Activated naive CD4-positive, alpha-beta T cell treated with anti-CD3 and anti-CD28 coated beads, Interleukin-2, amount 50 U/mL, for 16 hours (primary cell): ENCODE measurements at places on chromosomes 1 and 21.

DNA sequence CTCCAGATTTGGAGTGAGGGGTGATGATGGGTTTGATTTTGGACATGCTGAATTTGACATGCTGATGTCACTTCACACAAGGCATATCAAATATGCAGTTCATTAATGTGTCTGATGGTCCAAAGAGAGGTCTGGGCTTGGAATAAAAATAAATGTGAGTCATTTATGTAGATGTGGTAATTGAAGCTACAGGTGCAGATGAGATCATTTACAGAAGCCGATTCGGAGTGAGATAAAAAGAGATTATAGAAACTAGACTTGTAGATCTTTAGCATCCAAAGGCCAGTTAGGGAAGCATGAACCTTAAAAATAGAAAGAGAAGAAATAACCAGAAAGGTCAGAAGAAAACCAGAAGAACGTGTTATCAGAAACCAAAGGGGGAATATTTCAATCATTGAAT is 350.9 kb upstream of the ZP4 start:
- no peak for DNase-seq

- DNase-seq = no peak
These were observed 186.7 kb downstream of the HFM1 start for GRCh38 chr1:91217911-91218310.

- DNase-seq = no peak
These were observed 46.6 kb downstream of the RGS7 start for GRCh38 chr1:241310451-241310850.

DNA sequence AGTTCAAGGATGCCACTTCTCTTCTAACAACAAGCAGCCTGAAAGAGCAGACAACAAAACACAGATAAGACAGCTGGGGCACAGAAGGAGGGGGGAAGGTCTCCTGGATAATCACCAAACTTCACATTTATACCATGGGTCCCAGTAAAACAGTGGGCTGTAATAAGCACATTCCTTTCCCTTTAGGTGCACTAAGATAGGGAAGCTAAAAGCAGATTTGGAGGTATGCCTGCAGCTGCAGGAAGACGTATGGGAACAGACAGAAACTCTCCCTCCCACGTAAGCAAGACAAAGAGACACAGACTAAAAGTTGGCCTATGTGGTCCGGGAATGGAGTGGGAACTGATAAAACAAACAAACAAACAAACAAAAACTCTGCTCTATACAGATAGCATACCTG is 612.1 kb downstream of the MRPL39 start:
- DNase-seq = no peak

DNA sequence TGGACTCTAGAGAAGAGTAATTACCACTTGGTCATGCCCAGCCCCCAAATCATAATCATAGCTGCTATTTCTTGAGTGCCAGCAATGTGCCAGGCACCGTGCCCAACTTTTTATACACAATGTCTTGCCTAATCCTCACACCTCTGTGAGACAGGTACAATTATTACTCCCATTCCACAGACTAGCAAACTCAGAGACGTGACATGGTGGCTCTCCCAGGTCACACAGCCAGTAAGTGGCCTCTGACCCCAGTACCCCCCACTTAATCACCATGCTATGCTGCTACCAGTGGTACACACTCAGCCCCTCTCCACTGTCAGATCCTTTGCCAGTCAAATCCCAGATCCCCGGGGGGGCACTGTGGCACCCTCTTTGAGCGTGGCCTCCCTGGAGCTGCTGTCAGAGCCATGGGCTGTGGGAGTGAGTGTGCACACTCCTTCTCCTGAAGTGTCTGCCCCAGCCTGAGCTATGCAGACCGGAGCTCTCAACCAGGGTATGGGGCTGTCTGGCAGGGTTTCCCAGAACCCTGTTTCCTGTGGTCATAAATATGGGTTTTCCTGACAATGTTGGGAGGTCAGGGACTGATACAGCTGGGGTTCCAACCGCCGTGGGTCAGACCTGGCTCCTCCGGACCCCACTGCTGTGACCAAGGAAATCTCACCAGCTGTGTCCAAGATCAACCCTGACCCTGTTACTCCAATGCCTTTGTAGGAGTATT is 51.8 kb downstream of the LACTBL1 start:
- no peak for DNase-seq

DNA sequence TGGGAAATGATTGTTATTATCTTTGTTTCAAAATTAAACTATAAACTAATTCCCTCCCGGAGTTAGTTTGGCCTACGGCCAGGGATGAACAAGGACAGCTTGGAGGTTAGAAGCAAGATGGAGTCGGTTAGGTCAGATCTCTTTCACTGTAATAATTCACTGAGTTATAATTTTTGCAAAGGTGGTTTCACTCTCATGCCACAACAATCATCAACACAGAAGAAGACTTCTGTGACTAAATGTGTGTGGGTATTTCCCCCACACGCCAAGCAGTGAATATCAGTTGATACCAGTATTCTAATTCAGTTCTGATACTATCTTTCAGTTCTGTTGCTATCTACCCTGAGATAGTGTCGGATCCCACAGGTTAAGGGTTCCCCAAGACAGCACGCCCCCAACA is 215.1 kb downstream of the S1PR1 start:
- peak; percentile 27 for DNase-seq

DNA sequence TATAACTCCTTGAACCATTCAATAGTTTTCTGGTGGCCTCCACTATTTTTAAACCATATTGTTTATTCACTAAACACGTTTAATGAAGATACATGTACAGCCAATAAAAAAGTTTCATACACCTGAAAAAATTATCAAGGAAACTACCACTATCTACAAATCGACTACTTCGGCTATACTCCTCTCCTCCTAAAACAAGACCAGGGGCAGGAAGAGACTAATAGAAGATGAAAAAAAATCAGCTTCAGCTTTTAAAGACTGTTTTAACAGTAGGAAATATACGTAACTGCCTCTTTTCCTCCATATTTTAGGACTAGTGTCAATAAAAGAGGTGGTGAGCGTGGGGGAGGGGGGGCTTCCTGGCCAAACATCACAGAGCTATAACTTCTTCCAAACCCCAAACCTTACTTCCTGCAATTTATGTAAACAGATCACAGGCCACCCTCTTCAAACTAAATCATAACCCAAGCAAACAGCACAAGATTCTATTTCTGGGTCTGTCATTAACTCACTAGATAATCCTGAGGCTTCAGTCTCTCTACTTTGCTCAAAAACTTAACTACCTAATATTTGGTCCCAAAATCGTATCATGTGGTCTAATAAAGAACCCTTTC is 15.1 kb downstream of the FOXJ3 start:
- DNase-seq = no peak

DNA sequence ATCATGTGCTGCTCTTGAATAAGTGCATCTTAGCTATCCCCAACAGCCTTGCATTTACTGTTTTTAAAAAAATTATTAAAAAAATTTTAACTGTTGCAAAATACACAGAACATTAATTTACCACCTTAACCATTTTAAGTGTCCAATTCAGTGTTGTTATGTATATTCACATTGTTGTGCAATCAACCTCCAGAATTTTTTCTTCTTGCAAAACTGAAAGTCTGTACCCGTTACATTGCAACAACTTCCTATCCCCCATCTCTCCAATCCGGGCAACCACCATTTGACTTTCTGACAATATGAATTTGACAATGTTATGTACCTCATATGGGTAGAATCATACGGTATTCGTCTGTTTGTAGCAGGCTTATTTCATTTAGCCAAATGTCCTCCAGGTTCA is 83.1 kb downstream of the FMN2 start:
- no peak for DNase-seq

- no peak for DNase-seq
These were observed 67.5 kb upstream of the CD34 start for GRCh38 chr1:207978441-207978840.

DNA sequence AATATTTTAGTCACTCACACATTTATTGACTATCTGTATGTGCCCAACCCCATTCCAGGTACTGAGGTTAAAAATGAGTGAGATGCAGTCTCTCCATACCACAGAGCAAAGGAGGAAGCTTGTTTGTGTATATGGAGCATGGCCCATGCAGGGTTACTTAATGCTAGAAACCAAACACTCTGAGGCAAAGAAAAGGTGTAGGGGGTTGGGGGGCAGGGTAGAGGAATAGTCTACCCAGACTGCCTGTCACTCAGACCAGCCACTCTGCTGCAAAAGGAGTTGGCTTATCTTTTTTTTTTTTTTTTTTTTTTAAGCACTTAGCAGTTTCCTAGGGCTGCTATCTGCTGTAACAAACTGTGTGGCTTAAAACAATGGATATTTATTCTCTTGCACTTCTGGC is 19.8 kb downstream of the PGM1 start:
- DNase-seq = no peak

GRCh38 chr1:221875004-221875330 is 133.1 kb upstream of the DUSP10 start:
- no peak for DNase-seq

DNA sequence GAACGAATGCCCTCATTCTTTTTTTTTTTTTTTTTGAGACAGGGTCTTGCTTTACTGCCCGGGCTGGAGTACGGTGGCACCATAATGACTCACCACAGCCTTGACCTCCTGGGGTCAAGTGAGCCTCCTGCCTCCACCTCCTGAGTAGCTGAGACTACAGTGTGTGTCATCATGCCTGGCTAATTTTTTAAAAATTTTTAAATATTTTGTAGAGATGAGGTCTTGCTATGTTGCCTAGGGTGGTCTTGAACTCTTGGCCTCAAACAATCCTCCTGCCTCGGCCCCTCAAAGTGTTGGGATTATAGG is 69.4 kb downstream of the ALG14 start:
- DNase-seq = no peak

- DNase-seq = no peak
These were observed 64.3 kb downstream of the NIBAN1 start for GRCh38 chr1:184910005-184910404.

- no peak for DNase-seq
These were observed 75.9 kb upstream of the ETS2 start for GRCh38 chr21:38729754-38730379.

DNA sequence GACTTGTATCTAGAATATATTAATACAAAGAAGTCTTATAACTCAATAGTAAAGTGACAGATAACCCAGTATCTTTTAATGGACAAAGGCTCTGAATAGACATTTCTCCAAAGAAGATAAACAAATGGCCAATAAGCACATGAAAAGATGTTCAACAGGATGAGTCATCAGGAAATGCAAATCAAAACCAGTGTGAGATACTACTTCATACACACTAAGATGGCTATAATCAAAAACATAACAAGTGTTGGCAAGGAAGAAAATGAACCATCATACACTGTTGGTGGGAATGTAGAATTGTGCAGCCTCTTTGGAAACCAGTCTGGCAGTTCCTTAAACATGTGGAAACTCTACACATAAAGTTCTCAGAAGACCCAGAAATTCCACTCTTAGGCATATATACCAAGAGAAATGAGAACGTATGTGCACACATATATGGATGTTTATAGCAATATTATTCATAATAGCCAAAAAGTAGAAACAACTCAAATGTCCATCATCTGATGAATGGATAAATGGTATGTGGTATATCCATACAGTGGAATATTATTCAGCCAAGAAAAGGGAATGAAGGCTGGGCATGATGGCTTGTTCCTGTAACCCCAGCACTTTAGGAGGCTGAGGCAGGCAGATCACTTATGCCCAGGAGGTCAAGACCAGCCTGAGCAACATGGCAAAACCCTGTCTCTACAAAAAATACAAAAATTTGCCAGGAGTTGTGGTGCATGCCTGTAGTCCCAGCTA is 9.9 kb upstream of the MPL start:
- no peak for DNase-seq

GRCh38 chr1:151035167-151035566 is 1.2 kb upstream of the BNIPL start:
- no peak for DNase-seq

- no peak for DNase-seq
These were observed 429.8 kb upstream of the VAMP3 start for GRCh38 chr1:7341145-7341905.

DNA sequence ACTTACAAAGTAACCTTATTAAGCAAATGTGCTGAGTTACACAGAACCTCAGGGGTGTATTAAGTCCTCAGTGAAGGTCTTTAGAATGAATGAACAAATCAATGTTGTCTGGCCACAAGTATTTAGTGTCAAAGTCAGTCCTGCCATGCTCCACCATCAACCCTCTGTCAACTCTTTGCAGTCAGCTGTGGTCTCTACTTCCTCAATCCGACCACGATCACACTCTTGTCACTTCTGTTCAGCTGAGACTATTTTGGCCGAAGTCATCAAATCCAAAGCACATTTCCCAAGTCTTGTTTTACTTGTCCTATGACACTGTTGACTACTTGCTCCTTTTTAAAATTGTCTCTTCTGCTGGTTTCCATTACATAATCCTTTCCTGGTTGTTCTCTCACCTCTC is 173.5 kb downstream of the ST6GALNAC5 start:
- DNase-seq = no peak

- DNase-seq = no peak
These were observed 79.3 kb downstream of the LHX4 start for GRCh38 chr1:180309338-180309737.

DNA sequence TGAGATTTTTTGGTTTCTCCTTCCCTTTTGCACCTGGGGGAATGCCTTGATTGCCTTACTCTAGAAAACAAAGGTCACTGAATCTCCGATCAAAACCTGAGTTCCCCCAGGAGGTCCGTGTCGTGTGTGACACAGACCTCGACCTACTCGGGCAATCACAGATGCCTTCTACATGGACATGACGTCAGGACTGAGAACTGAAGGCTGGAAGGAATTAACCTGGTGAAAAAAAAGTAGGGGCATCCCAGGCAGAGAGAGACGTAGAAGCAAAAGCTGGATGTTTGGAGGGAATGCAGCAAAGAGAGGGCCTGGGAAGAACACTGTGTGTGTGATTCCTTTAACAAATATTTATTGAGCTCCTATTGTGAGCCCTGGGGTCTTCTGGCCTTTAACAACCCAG is 178.0 kb downstream of the PRDM2 start:
- DNase-seq = no peak

- DNase-seq = no peak
These were observed 154.2 kb downstream of the CNIH3 start for GRCh38 chr1:224770336-224770693.

- DNase-seq = no peak
These were observed 359.0 kb downstream of the RGS7 start for GRCh38 chr1:240998024-240998423.

- DNase-seq = no peak
These were observed 21.5 kb upstream of the DDOST start for GRCh38 chr1:20682571-20683236.

DNA sequence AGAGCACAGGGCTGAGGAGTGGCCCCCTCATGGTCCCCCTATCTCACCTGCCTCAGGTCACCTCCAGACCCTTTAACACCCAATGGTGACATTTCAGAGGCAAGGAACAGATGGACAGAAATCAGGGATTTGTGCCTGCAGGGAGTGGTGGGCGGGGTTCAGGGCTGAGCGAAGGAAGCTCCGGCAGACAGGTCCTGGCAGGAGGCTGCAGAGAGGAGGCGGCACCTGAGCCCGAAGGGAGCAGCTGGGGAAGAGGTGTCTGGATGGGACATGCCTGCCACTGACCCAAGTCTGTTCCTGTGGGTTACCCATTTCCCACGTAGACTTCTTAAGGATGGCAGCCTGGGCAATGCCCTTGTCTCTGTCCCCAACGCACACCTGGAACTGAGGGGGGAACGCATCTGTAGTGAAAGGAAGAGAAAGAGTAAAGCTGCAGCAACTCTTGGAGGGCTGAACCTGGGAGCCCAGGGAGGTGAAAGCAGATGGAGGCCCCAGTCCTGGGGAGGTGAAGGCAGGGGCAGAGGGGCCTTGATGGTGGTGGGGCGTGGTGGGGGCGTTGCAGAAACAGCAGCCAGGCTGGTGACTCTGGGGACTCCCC is 61.6 kb upstream of the ADARB1 start:
- DNase-seq = no peak
